ENCODE measurements at places on chromosomes 3 and 15.

GRCh38 chr3:193559100-193559499 lies 4.4 kb upstream of the ATP13A4 start:
- no peak for DNase-seq

DNA sequence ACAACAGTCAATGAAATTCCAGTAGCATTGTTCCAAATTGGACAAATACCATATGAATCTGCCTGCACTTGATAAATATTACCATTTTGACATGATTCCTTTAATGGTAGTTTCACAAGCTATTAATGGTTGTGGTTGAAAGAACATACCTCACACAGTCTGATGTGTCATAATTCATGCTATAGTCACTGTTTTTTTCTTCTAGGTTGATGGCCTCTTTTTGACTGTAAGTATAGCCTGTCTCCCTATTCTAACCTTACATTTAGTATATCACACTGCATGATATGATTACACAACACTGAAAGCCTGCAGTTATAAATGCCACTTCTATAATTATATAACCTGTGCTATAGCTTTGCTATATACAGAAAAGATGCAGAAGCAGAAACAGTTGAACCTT lies 834.1 kb downstream of the NSUN3 start:
- no peak for DNase-seq

- DNase-seq: peak; percentile 23
These were observed 103.3 kb downstream of the WDR76 start for GRCh38 chr15:43930079-43930478.

DNA sequence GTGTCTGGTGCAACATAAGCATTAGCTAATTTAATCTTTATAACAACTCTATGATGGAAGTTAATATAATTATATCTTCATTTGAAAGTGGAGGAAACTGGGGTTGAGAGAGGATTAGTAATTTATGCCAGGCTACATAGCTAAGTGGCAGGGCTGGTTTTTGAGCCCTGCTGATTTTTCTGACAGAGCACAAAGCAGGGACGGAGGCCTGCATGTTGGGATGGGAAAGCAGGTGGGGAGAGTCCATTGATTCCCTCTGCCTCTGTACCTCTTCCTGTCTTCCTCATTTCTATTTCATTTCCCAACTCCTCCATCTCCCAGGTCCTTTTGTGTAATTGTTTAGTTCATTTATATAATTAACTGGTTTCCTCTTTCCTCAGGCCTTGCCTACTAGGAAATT lies 251.6 kb upstream of the ZPLD1 start:
- DNase-seq: no peak

DNA sequence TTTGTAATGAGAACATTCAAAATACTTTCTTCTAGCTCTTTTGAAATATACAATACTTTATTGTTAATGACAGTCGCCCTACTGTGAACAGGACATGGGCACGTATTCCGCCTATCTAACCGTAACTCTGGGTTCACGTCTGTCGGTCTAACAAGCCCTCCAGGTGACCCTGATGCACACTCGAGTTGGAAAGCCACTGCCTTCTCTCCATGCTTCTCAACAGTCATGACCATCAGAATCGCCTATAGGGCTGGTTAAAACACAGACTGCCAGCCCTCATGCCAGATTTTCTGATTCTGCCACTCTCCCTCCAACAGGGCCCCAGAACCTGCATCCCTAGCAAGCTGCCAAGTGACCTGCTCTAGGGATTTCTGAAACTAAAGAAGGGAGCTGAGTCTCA lies 140.2 kb downstream of the FOXP1 start:
- DNase-seq: no peak

DNA sequence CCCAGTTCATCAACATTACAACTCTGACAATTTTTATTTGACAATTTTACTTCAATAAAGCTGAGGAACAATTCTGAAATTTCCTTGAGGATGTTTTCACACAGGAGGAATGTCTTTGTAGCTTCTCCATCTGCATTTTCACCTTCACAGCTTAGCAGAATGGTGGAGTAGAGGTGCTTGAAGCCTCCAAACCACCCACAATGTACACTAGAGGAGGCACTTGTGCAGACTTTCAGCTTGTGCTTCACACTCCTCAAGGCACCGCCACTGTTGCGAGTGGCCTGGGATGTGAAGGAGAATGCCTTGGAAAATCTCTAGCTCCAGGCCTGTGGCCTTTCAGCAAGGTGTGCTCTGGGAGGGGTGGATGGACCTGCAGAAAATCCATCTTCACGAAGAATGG lies 181.9 kb downstream of the EPHB1 start:
- DNase-seq: no peak

- no peak for DNase-seq
These were observed 198.0 kb downstream of the SV2B start for GRCh38 chr15:91298101-91298500.

DNA sequence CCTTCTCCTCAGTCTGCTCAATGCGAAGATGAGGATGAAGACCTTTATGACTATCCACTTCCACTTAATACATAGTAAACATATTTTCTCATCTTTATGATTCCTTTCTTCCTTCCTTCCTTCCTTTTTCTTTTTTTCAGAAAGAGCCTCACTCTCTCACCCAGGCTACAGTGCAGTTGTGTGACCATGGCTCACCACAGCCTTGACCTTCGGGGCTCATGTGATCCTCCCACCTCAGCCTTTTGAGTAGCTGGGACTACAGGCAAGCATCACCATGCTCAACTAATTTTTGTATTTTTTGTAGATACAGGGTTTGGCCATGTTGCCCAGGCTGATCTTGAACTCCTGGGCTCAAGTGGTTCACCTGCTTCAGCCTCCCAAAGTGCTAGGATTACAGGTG lies 52.0 kb upstream of the RAP2B start:
- no peak for DNase-seq

DNA sequence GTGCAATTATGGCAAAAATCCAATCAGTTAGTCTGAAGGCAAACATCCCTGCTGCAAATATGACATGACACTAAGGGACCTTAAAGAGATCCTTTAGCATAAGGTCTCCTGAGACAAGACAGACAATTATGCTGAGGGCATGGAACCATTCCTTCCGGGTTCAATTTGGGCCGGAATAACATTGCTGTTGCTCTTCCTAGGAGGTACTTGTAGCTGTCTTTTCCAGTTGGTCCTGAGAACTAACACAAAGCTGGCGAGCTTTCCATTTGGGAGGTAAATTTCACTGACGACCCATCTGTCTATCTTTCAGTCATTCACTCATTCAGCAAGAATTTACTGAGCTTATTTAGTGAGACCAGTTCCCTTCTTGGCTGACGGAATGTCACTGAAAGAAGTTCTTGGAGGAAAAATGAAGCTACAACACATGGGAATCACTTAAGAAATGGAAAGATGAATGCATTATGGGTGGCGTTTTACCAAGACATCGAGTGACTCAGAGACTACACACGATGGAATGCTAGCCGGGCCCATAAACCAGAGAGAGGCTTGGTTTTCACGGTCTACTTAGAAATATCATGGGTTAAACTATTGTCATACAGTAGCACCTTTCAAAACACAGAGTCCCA lies 215.5 kb downstream of the PDZRN3 start:
- no peak for DNase-seq

DNA sequence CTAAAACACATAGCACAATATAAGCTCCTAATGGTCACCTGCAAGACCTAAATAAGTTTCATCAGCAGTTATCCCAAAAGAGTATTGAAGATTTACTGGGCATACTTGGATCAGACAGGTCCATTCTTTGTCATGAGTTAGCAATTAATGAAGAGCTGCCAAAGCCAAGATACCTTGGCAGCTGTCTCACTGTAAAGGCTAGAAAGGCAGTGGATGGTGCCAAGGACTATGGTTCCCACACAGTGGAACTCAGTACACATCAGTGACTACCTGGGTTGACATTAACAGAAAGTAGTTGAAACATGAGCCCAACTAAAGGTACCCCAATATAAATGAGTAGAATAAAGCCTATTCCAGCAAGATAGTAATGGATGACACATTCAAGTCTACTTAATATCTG lies 41.1 kb upstream of the TMCO5A start:
- DNase-seq: peak; percentile 14

- DNase-seq: no peak
These were observed 74.9 kb downstream of the PIK3R4 start for GRCh38 chr3:130671545-130672312.

GRCh38 chr3:125644036-125645005 lies 49.0 kb upstream of the OSBPL11 start:
- no peak for DNase-seq

- no peak for DNase-seq
These were observed 5.4 kb downstream of the ISL2 start for GRCh38 chr15:76342058-76342381.

DNA sequence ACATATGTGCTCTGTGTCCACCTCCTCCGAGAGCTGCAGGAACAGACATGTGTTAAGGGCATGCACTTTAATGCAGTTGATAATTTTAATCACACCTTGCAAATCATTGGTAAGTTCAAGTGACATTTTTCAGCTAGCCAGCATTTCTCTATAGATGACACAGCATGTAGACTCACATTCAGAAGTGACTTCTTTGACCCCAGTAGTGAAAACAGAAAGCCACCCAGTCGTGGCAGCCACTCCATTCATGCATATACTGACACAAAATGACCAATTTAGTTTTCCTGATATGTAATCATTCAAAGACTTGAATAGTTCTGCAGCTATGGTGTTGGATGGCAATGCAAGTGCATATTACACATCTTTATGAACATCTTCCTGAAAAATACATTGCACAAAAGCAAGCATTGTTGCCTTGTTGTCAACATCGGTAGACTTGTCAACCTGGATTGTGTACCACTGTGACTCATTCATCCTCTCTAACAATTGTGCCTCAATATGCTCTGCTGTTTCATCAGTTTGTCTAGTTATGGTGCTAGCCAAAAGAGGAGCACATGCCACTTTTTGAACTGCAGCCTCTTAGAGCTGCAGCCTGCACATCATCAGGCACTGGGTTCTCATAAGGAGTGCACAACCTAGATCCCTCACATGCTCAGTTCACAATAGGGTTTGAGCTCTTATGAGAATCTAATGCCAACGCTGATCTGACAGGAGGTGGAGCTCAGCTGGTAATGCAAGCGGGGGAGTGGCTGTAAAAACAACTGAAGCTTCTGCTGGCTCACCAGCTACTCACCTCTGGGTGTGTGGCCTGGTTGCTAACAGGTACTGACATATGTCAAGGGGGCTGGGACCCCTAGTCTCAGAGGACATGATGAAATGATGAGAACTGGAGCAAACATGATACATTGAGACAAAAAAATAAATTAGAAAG lies 622.0 kb downstream of the PYDC2 start:
- DNase-seq: no peak

DNA sequence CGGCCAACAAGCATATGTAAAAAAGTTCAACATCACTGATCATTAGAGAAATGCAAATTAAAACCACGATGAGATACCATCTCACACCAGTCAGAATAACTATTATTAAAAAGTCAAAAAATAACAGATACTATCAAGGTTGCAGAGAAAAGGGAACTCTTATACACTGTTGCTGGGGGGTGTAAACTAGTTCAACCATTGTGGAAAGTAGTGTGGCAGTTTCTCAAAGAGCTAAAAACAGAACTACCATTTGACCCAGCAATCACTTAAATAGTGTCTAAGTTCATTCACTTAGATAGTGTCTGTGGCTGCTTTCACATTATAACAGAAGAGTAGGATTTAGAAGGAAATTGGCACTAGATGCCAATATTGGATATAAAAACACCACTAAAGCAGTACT lies 49.7 kb downstream of the CGGBP1 start:
- no peak for DNase-seq

- no peak for DNase-seq
These were observed 674.2 kb downstream of the TBL1XR1 start for GRCh38 chr3:176523114-176523513.

GRCh38 chr3:186772701-186773417 lies 10.5 kb upstream of the EIF4A2 start:
- DNase-seq: no peak

DNA sequence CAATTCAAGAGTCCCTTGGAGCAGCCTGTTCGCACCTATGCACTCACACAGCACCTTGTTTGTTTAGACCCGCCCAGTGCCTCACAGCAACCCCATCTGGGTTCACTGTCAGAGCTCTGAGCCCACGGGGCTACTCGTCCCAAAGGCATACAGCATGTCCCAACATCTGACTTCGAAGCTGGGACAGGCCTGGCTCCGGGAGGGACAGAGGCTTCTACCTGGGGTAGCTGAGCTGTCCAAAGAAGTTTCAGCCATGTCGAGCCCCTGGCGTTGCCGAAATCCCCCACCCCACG lies 28.6 kb upstream of the CYP11A1 start:
- no peak for DNase-seq

DNA sequence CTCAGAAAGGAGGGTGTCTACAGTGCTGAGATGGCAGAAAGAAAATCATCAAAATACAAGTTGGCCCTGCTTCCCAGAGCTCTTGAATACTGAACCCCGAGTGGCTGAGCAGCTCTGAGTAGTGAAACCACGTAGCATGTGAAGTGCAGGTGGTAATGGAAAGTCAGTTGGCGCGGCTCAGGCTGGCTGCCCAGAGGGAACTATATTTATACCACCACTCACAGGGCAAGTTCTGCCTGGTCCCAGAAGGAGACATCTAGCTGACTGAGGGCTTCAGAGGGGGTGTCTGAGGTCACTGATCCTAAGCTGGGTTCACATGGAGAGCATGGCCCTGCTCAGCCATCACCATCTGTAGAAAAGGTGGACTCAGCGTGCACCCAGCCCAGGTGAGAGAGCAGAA lies 129.6 kb upstream of the AGBL1 start:
- no peak for DNase-seq

All from NCI-H446 treated with DMSO at 0.1 percent for 48 hours (cell line).